ENCODE measurements at places on chromosomes 11 and 22.

DNA sequence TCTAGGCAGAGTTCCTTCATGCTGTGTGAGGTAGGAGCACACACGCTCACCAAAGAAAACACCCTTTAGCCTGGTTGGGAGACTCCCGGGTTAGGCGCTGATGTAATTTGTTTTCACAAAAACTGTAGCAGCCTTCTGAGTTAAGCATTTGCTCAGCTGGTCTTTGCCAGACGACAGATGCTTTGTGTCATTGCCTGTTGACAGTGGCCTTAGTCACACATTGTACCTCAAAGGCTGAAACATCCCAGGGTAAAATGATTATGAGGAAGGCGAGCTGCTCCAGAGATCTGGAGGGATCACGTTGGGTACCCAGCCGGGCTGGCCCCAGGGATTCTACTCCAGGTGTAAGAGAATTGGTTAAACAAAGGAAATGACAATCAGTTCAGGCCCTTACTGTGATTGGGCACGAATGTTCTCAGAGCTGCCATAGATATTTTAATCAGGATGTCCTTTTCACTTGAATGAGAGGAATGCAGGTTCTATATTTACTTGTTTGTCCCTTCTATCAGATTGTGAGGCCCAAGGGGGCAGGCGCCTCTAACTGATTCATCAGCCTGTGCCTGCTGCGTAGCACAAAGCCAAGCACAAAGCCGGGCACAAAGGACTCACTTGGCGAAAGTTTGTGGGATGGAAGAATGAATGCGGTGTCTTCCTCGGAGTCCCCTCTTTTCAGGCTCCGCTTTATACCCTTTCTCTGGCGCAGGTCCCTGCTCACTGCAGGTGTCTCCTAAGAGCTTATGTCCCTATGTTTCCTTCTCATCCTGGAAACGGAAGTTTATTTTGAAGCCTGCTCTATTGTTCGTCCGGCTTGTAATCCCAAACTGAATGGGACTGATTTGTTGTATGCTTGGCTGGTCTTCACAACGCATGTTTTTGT lies 47.1 kb downstream of the ADM start:
- DNase-seq, result no peak

GRCh38 chr22:46239261-46240048 lies 10.6 kb downstream of the CDPF1 start:
- DNase-seq, result peak; percentile 88

DNA sequence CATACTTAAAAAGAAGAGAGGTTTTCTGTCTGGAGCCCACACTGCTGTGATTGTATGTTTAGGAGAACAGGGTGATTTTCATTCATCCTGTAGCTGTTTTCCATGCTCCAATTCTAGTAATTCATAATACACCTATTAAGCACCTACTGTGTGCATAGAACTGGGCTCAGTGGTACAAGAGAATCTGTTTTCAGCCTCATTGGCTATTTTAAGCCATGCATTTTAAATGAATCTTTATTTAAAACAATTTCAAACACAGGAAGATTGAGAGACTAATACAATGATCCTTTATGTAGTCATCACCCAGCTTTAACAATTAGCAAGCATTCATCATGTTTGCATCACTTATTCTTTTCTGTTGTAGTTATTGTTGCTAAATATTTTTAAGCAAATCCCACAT lies 86.2 kb downstream of the BDNF start:
- no peak for DNase-seq

GRCh38 chr11:61635304-61635703 lies 44.9 kb upstream of the DAGLA start:
- DNase-seq, result no peak

GRCh38 chr11:42344204-42344792 lies 884.8 kb upstream of the LRRC4C start:
- DNase-seq, result no peak

GRCh38 chr22:48943567-48944432 lies 883.9 kb downstream of the BRD1 start:
- DNase-seq, result peak; percentile 10

- no peak for DNase-seq
These were observed 3.7 kb downstream of the RPL27A start for GRCh38 chr11:8686325-8686724.

DNA sequence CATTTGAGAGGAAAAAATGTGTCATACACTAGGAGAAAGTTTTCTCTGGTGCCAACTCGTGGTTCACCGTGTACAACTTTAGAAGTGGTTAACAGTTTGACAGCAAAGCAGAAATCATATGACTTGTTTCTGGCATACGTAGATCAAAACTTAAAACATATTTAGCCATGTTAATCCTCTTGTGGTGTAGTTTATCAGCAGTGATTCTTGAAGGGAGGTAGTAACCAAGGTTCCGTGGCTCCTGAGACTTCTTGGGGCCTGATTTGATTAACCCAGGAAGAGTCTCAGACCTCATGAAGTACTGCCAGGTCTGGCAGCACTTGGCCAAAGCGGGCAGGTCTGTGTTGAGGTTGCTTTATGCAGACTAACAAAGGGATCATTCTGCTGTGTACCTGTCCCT lies 40.5 kb downstream of the SREBF2 start:
- DNase-seq, result no peak

Measured in hematopoietic multipotent progenitor cell treated with erythropoietin and hydrocortisone succinate and interleukin-3 and kit ligand, for 8 days (in vitro differentiated cells).